Glomerular endothelial cell (primary cell): ENCODE measurements at places on chromosomes 13 and 19. TPM values are rescaled to one million over a fixed set of nuclear protein-coding genes. Genes with fewer than 3 reads are reported as not detected.

GRCh38 chr13:70812481-70812880 is 704.2 kb upstream of the KLHL1 start:
- no peak for DNase-seq

DNA sequence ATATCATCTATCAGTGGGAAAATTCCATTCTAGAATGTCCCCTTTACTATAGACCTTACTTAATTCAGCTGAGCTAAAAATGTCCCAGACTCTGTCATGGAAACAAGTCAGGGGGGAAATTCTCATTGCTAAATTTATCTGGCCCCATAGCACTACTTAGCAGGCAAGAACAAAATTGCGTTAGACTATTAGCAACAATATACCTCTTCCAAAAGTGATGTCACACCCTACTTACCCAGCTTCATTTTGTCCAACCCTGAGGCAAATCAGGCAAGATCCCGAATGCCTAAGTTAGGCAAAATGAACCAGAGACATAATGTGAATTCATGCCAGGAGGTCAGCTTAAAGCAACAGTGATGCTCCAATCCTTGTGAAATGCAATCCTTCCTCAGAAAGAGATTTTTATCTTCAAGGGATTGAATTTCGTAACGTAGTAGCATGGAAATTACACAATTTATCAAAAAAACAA is 93.7 kb downstream of the FRY start:
- DNase-seq, result no peak

Gene URAD
- not detected in 2 replicates for total RNA-seq

- no peak for DNase-seq
Observed at GRCh38 chr13:111398196-111398595, 77.8 kb downstream of the TEX29 start.

GRCh38 chr19:48991011-48991609 is 2.0 kb downstream of the GYS1 start:
- DNase-seq, result no peak

GRCh38 chr19:4647676-4648644 is 8.6 kb downstream of the TNFAIP8L1 start:
- no peak for DNase-seq

Gene ZSCAN4
- total RNA-seq, result not detected in 2 replicates

DNA sequence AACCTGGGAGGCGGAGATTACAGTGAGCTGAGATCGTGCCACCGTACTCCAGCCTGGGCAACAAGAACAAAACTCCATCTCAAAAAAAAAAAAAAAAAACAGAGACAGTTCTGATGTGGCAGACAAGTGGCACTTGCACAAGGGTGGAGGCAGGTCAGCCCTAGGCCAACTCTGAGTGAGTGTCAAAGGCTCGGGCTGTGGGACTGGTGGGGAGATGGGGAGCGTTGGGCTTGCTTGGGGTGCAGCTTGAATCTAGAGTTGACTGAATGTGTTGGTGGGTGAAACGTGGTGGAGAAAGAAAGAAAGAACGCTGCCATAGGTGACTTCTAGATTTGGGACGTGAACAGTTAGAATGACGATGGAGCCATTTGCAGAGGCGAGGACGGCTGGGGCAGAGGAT is 121.3 kb upstream of the SPACA7 start:
- DNase-seq, result no peak

GRCh38 chr13:82802528-82802927 is 1079.7 kb downstream of the SLITRK1 start:
- DNase-seq, result no peak

GRCh38 chr19:55579766-55580621 is 654 bp downstream of the ZNF579 start:
- no peak for DNase-seq

- DNase-seq, result no peak
Observed at GRCh38 chr13:113915786-113916329, 52.0 kb upstream of the GAS6 start.
